ENCODE measurements at places on chromosomes 4 and X.

DNA sequence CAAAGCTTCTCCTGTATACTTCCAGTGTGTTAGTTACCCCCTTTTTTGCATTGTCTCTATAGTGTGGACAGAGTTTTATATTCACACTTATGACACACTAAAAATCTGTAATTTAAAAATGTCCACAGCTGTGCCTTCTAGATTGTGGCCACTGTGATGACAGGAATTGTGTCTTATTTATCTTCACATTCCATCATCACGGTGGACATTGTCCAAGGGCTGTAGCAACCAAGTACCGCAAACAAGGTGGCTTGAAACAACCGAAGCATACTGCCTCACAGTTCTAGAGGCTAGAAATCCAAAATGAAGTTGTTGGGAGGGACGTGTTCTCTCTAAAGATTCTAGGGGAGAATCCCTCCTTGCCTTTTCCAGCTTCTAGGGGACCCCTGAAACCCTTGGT lies 32.3 kb downstream of the CHRNA9 start:
- no peaks in the 10 kb centered on the region for H3K36me3 ChIP-seq
- no peak for DNase-seq
- no peaks in the 10 kb centered on the region for H3K4me1 ChIP-seq

- H3K27me3 ChIP-seq: no peaks in the 10 kb centered on the region
- H3K36me3 ChIP-seq: no peaks in the 10 kb centered on the region
- no peak overlapping the region for H3K4me3 ChIP-seq
- H3K4me1 ChIP-seq: peaks cover 22% of the 10 kb centered on the region
- H3K27ac ChIP-seq: no peak overlapping the region
- no peak for DNase-seq
These were observed 102.6 kb downstream of the DHRSX start for GRCh38 chrX:2398064-2398656.

GRCh38 chr4:102945066-102945465 lies 74.4 kb downstream of the SLC9B1 start:
- no peaks in the 10 kb centered on the region for H3K4me1 ChIP-seq
- H3K4me3 ChIP-seq: no peak overlapping the region
- DNase-seq: no peak
- no peak overlapping the region for H3K27ac ChIP-seq

DNA sequence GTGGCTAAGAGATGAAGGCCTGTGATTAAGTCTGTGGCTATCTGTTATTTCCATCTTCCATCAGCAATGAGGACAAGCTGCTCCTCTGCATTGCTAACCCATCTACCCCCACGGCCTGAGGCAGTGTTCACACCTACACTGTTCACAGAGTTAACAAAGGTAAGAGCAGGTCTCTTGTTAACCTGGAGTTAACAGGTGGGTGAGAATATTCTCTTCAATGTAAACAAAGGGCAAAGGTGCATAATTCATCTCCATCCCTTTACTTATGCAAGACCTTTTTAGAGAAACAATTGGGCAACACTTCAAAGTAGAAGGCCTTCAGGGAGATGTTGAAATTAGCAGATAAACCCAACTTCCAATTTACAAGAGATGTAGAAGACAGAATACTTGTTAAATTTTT lies 2.8 kb downstream of the SLC35A2 start:
- H3K27ac ChIP-seq: no peak overlapping the region
- no peak for DNase-seq
- H3K4me1 ChIP-seq: peaks cover 18% of the 10 kb centered on the region
- no peak overlapping the region for H3K4me3 ChIP-seq
- no peaks in the 10 kb centered on the region for H3K27me3 ChIP-seq

- H3K4me1 ChIP-seq: peaks cover 23% of the 10 kb centered on the region
- H3K4me3 ChIP-seq: peak overlapping the region; percentile 62
- no peak for DNase-seq
- H3K27me3 ChIP-seq: peaks cover 22% of the 10 kb centered on the region
These were observed 528 bp upstream of the SNCA start for GRCh38 chr4:89837385-89837992.

DNA sequence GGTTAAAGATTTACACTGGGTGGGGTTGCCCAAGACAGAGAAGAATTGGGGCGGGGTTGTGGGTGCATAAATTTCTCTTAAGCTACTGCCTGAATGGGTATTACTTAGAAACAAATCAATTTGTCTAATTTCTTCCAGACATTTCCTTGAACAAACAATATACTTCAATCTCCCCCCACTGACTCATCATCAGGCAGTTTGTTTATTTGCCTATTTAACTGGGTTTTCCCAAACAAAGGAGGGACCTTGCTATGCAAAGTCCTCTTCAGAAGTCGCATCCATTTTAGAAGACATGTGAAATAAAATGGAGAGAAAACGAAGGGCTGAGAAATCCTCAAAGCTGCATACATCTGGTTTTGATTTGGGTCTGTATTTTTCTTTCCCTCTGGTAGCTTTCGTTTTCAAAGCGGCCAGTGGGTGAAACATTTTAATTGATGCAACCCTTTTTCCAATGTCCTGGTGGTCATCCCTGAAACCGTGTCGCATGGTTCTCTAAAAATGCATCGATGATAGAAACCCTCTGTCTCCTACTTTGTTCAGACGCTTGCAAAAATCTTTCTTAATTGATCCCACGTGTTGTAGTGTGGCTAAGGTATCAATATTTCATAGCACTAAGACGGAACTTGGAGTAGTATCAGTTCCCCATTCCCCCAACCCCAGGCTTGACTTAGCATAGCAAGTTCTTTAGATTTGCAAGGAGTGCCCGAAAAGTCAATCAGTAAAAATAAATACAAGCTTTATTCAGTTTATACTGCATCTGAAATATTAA lies 115.1 kb upstream of the MXRA5 start:
- no peaks in the 10 kb centered on the region for H3K27me3 ChIP-seq
- DNase-seq: no peak
- H3K4me3 ChIP-seq: no peak overlapping the region
- no peaks in the 10 kb centered on the region for H3K4me1 ChIP-seq
- H3K27ac ChIP-seq: no peak overlapping the region

GRCh38 chrX:33831211-33831610 lies 300.9 kb downstream of the FAM47A start:
- H3K27me3 ChIP-seq: no peaks in the 10 kb centered on the region
- no peak for DNase-seq
- H3K36me3 ChIP-seq: no peaks in the 10 kb centered on the region

DNA sequence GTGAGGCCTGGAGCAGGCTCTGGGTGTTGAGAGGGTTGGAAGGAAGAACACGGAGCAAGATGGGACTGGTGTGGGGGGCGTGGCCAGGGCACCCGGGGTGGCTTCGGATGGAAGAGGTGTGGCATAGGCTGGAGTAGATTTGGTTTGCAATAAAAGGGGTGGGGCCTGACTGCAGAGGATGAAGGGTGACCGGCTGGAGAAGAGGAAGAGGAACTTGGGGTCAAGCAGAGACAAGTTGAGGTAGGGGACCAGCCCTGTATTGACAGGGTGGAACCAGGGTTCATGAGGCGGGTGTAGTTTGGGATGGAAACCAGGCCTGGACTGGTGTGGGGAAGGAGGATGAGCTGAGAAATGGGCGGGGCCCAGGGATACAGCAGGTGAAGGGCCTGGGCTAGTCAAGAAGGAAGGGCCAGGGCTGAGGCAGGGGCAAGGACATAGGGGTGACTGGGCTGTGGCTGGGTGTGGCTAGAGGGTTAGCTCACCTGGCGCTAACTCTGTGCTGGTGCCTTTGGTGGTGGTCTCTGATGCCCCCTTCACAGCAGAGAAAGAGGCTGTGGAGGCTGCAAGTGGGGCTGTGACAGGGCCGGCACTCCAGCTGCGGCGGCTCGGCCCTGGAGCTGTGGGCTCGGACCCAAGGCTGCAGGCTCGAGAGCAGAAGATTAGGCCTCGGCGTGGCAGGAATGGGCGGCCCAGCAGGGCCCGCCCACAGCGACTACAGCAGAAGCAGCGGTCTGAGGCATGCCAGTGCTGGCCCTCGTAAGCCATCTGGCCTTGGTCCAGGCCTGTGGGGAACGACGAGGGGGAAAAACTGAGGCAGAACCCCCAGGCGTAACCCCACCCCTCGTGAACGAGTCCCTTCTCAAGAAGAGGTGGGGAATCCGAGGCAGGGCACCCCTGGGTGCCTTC lies 5.0 kb downstream of the PLP2 start:
- peak overlapping the region; percentile 59 for H3K27ac ChIP-seq
- peaks cover 30% of the 10 kb centered on the region for H3K4me1 ChIP-seq
- H3K36me3 ChIP-seq: peaks cover 25% of the 10 kb centered on the region
- DNase-seq: no peak
- no peak overlapping the region for H3K4me3 ChIP-seq
- no peaks in the 10 kb centered on the region for H3K27me3 ChIP-seq

DNA sequence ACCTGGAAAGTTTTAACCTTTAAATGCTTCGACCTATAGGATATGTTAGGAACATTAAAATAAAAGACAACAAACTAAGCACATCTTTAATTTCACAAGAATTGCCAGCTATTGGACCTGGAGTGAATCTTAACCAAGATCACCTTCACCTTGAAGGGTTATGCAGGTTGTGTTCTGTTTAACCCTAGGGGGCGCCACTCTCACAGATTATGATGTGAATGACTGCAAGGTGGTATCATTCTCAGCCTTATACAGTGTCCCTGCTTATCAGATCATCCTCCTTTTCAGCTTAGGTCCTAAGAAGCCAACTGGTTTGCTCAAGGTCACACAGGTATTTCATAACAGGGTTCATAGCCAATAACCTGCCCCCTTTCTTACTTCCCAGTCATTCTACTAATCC lies 23.5 kb downstream of the INTS6L start:
- H3K4me3 ChIP-seq: no peak overlapping the region
- no peaks in the 10 kb centered on the region for H3K36me3 ChIP-seq
- H3K4me1 ChIP-seq: no peaks in the 10 kb centered on the region
- no peak for DNase-seq
- no peaks in the 10 kb centered on the region for H3K27me3 ChIP-seq

DNA sequence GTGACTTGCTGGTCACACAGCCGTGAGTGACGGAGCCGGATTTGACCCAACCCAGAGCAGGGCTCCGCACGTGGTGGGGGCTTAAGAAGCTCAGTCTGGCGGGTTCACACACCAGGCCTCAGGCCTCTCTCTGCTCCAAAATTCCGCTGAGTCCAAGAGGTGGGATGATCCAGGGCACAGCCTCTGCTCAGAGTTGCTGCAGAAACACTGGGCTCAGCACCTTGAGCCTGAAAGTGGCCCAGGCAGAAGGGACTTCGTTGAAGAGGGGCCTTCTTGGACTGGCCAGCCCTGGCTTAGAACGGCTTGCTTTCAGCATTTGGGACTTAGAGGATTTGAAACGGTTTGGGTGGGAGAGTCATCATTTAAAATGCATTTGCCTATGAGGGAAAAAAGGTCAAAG lies 21.2 kb downstream of the EVC start:
- H3K27ac ChIP-seq: no peak overlapping the region
- H3K27me3 ChIP-seq: no peaks in the 10 kb centered on the region
- no peak overlapping the region for H3K4me3 ChIP-seq
- peaks cover 74% of the 10 kb centered on the region for H3K36me3 ChIP-seq
- no peaks in the 10 kb centered on the region for H3K4me1 ChIP-seq

GRCh38 chr4:1285790-1286553 lies 3.7 kb upstream of the MAEA start:
- H3K27ac ChIP-seq: no peak overlapping the region
- no peak for DNase-seq
- no peaks in the 10 kb centered on the region for H3K36me3 ChIP-seq

GRCh38 chrX:37922928-37923327 lies 75.6 kb upstream of the DYNLT3 start:
- H3K36me3 ChIP-seq: no peaks in the 10 kb centered on the region
- no peak overlapping the region for H3K27ac ChIP-seq
- H3K27me3 ChIP-seq: no peaks in the 10 kb centered on the region

GRCh38 chrX:23742174-23742696 lies 841 bp downstream of the ACOT9 start:
- no peaks in the 10 kb centered on the region for H3K4me1 ChIP-seq
- H3K27ac ChIP-seq: peak overlapping the region; percentile 98
- no peaks in the 10 kb centered on the region for H3K27me3 ChIP-seq
- DNase-seq: peak; percentile 64
- H3K4me3 ChIP-seq: peak overlapping the region; percentile 70

GRCh38 chrX:147226801-147227200 lies 412.3 kb upstream of the CXorf51A start:
- no peaks in the 10 kb centered on the region for H3K27me3 ChIP-seq
- no peaks in the 10 kb centered on the region for H3K4me1 ChIP-seq
- no peaks in the 10 kb centered on the region for H3K36me3 ChIP-seq
- H3K27ac ChIP-seq: no peak overlapping the region
- DNase-seq: no peak
- H3K4me3 ChIP-seq: no peak overlapping the region

DNA sequence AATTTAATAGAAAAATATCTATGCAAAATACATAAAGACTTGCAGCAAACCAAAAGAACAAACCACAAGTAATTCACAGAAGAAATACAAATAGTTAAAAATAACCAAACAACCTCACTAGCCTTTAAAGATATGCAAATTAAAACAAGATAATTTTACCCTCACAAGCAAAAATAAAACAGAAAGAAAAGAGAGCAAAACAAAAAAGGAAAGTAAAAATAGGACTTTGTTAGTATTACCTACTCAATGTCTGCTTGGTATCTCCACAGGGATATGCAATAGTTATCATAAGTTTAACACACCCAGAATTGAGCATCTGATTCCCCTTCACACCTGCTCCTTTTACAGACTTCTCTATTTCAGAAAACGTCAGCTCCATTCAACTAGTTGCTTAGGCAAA lies 737.5 kb upstream of the MAGEB2 start:
- H3K4me1 ChIP-seq: no peaks in the 10 kb centered on the region
- no peaks in the 10 kb centered on the region for H3K36me3 ChIP-seq
- no peaks in the 10 kb centered on the region for H3K27me3 ChIP-seq
- no peak overlapping the region for H3K4me3 ChIP-seq
- H3K27ac ChIP-seq: no peak overlapping the region
- no peak for DNase-seq

DNA sequence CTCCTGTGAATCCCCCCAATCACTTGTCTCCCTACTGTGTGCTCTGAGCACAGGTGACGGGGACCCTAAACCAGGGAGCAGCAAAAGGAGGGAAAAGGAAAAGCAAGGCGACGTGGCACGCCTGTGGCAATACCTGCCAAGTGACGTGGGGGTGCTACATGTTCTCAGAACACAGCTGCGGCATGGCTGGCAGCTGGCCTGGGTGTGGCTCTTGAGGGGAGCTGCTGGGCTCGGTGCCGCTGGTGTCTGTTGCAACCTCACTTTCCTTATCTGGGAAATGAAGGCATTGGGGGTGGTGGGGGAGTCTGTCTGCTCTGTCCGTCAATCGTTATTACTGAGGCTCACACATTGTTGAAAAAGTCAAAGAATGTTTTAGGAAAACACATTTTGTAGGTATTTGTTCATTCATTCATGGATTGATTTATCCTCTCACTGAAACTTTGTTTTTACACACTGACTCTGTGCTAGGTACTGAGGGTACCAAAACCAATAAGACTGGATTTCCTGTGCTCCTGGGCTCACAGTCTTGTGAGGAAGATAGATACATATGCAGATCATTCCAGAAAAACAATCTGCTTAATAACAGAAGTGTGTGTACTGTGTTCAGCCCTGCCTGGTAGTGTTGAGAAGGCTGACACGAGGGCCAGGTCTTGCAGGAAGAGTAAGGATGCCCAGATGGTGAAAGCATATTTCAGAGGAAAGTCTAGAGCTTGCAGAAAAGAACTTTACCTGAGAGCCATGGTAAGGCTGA lies 217.6 kb downstream of the PTTG2 start:
- no peak overlapping the region for H3K4me3 ChIP-seq
- H3K4me1 ChIP-seq: peaks cover 32% of the 10 kb centered on the region
- no peaks in the 10 kb centered on the region for H3K36me3 ChIP-seq

- H3K27ac ChIP-seq: no peak overlapping the region
- no peak overlapping the region for H3K4me3 ChIP-seq
- H3K36me3 ChIP-seq: no peaks in the 10 kb centered on the region
- no peaks in the 10 kb centered on the region for H3K27me3 ChIP-seq
These were observed 213.2 kb upstream of the ZFP42 start for GRCh38 chr4:187782286-187782824.

- no peak overlapping the region for H3K27ac ChIP-seq
- peaks cover 15% of the 10 kb centered on the region for H3K4me1 ChIP-seq
- H3K4me3 ChIP-seq: no peak overlapping the region
- H3K27me3 ChIP-seq: no peaks in the 10 kb centered on the region
- H3K36me3 ChIP-seq: no peaks in the 10 kb centered on the region
These were observed 18.4 kb downstream of the IQSEC2 start for GRCh38 chrX:53262918-53263394.

Measured in suprapubic skin (tissue), 4 donors.